ENCODE measurements at places on chromosomes 1 and 21. TPM values are rescaled to one million over a fixed set of nuclear protein-coding genes. Genes with fewer than 3 reads are reported as not detected.

DNA sequence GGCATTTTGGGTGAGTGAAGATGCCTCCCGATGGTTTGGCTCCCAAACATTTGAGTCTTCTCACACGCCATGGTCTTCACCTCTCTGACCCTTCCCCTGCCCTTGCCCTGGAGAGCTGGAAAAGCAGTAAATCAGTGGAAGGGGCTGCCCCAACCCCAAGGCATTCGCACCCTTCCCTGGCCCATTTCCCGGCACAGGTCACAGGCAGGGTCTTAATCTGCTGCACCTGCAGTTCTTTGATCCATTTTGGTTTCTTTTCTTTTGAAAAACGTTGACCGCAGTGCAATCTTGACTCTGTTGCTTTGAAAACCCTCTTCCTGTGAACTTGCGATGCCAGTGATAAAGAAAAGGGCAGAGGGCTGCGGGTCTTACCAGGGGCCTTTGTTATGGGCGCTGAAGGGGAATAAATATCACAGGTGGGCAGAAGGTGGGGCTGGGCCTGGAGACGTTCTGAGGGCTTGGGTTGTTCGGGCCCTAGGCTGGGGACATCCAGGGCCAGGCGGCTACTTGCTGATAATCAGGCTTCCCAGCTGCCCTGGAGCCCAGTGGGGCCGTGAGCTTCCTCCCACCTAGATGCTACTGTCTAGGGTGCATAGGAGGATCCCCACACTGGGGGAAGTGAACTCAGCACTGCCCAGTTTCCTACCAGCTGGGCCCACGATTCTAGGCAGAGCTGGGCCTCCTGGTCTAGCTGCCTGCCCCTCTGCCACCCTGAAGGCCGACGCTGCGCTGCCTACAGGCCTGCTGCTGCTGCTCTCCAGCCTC, 38.6 kb upstream of the EPS8L3 start:
- peak; percentile 79 for DNase-seq
- H3K4me1 ChIP-seq = peaks cover 64% of the 10 kb centered on the region
- peak overlapping the region; percentile 97 for H3K27ac ChIP-seq
- no peaks in the 10 kb centered on the region for H3K36me3 ChIP-seq

DNA sequence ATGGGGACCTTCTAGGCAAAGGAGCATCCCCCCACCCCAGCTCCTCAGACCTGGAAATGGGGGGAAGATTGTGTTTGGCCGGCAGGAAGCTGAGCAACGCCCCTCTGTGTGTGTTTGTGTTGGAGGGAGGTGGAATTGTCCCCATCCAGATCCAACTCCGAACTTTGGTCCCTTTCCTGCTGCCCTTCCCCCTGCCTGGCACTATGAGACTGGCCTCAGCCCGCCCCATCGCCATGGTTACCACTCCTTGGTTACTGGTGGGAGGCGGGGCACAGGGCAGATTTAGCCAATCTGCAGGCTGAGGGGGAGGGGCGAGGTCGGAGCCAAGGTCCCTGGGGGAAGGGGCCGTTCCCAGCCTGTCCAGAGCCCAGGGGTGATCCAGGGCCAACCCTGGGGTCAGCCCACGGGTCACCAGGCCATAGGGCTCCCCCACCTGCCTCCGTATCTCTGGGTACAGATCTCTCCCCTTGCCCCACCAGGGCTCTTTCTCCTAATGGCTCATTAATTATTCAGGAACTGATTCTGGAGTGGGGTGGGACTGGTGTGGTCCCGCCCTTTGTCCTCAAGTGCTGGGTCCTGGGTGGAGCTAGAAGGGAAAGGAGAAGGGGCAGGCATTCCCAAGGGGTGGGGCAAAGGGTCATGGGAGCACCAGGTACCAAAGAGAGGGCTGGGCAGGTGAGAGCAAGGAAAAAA, 15.2 kb downstream of the PTPRF start:
- DNase-seq = no peak
- no peaks in the 10 kb centered on the region for H3K36me3 ChIP-seq
- no peak overlapping the region for H3K27ac ChIP-seq
- peaks cover 3% of the 10 kb centered on the region for H3K4me1 ChIP-seq

- DNase-seq = no peak
- H3K4me3 ChIP-seq = no peak overlapping the region
Observed at GRCh38 chr1:27346991-27347624, 5.3 kb downstream of the SYTL1 start.

DNA sequence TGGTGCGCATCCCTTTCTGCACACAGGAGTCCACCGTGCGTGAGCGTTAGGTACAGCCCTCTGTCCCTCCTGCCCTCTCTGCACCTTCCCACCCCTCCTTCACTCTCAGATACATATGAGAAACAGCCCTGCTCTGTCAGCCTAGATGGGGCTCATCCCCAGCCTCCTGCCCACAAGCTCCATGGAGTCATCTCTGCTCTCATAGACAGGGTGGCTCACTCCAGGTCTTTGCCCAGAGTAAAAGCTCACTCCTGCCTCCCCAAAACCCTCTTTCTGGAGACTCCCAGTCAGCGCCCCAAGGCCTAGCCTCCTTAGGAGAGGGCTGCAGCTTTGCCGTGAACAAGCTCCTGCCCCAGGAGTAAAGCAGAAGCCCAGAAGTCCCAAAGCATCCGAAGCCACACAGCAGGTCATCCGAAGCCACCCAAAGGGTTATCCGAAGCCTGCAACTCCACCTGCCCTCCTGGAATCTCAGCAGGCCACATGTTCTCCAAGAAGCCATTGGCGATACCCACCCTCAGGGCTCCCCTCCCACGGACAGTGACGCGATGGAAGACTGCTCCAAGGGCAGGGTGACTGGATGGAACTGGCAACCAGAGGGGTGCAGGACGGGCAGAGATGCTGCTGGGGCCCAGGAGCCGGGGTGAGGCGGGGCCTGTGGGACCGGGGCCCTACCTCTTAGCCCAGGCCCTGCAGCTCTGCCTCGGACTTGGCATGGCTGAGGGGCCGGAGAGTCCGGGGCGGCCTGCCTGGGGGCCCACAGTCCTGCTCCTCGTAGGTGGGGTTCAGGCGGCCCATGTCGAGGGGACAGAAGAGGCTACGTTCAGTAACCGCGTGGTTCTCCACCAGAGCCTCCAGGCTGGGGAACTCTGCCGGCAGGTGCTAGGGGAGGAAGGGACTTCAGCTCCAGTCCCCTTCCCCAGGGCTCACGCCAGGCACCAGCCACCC, 3.6 kb upstream of the KIF17 start:
- H3K27me3 ChIP-seq = peaks cover 17% of the 10 kb centered on the region
- H3K4me1 ChIP-seq = no peaks in the 10 kb centered on the region
- DNase-seq = no peak
- no peaks in the 10 kb centered on the region for H3K36me3 ChIP-seq
- no peak overlapping the region for H3K4me3 ChIP-seq
- no peak overlapping the region for H3K27ac ChIP-seq

- H3K27ac ChIP-seq = no peak overlapping the region
- DNase-seq = no peak
- peaks cover 5% of the 10 kb centered on the region for H3K27me3 ChIP-seq
- H3K4me1 ChIP-seq = no peaks in the 10 kb centered on the region
- no peaks in the 10 kb centered on the region for H3K36me3 ChIP-seq
Observed at GRCh38 chr1:155037851-155038441, 4.3 kb downstream of the DCST1 start.

DNA sequence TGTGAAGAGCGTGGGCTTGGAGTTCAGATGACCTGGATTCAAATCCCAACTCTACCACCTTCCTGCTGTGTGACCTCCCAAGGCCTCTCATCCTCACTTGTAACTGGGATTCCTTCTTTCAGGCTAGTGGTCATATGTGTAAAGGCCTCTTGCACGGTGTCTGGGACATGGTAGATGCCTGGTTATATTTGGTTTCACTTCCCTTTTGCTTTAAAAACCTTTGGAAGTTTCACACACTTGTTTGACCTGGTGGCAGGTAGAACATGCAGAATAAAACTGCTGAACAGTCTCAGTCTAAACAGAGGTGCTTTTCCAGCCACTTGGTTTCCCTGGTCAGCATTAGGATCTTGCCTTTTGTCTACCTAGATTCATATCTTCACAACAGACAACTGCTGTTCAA, 37.0 kb upstream of the RCAN3 start:
- peaks cover 19% of the 10 kb centered on the region for H3K4me1 ChIP-seq
- no peak overlapping the region for H3K27ac ChIP-seq
- DNase-seq = no peak
- no peaks in the 10 kb centered on the region for H3K27me3 ChIP-seq
- no peak overlapping the region for H3K4me3 ChIP-seq

Gene PROX1
- total RNA-seq = not detected

Gene SRGAP2
- total RNA-seq = 43.4 TPM

Gene SLC5A3
- 21.9 TPM for total RNA-seq

Gene KCNQ4
- total RNA-seq = 0.38 TPM

All from activated CD8-positive, alpha-beta T cell treated with anti-CD3 and anti-CD28 coated beads for 36 hours (primary cell).